ENCODE measurements at places on chromosomes 4 and X.

- no peak for DNase-seq
These were observed 48.5 kb downstream of the MRPL1 start for GRCh38 chr4:77911091-77911490.

GRCh38 chr4:106194801-106195200 is 121.2 kb downstream of the TBCK start:
- DNase-seq, result no peak

DNA sequence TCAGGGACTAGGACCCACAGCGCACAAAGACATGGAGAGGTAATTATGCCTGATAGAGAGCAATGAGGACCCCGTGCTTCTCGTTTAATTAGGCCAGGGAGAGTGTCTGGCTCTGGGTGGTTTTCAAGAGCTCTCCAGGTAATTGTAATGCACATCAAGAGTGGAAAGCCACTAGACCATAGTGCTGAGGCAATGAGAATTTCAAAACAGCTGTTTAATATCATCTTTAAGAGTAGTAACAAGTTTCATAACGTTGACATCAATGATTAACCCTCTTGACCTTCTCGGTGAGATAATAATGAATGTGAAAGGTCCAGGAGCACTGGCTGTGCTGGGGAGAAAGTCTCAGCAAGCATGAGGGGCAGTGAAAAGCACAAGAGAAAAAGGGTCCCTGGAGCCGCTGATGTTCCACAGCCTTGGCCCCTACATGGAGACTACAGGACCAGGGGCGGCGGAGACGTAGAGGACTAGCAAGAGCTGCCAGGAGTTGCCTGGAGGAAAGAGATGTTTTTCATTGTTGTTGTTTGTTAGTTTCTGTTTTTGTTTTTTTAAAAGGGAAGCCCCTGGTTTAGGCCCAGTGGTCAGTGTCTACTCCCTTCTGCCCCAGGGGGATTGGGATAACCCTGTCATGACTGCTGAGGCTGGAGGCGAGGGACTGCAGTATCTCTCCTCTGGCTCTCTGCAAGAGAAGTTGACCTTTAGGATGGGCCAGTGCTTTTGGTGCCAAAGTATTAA is 14.8 kb upstream of the CXCR3 start:
- no peak for DNase-seq

DNA sequence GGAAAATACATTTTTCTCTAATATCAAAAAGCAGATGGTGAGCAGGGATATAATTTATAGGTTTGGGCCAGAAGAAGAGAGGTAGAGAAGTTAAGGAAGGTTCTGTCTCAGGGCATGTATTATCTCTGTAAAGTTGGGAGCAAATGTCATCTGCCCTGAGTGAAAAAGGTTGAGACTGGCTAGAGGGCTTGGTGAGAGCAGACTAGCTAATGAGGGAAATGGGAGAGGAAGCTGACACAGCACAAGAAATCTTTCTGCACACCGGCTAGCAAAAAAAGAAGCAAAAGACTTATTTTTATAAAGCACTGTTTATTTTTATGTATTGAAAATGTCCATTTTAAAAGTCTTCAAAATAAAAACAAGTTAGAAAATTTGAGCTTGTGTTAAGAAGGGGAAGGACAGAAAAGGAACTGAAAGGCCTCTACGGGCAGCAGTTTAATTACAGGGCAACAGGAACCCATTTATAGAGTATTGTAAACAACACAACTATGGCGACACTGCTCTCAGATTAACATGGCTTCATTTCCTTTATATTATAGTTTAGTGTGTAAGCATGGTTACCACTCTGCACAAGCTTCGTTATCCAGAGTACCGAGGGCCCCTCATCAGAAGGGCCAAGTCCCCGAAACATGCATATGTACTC is 17.4 kb downstream of the CD40LG start:
- DNase-seq, result no peak

DNA sequence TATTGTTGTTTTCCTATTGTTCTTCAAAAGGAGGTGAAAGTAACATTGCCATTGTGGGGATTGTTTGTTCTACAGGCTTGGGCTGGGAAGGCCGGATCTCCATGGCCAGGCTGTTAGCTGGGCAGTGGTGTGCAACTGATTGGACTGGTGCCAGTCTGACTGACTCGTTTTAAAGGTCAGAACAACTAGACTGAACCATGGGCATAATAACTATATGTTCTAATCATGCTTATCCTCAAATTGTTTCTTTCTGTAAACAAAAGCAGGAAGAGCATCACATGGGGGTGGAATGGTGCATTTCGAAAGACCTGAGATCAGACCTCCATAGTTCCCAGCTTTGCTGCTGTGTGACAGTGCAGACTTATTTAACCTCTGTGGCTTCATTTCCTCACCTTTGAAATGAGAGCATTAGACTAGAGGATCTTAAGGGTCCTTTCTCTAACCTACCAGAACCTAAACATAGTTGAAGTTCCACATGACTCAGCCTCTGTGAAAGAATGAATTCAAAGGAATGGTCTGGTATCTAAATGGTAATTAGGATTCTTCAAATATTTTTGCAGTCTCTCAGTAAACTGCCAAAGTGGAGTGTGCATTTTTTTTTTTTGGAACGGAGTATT is 66.7 kb upstream of the PGRMC2 start:
- no peak for DNase-seq

- no peak for DNase-seq
These were observed 1976.2 kb upstream of the IGFBP7 start for GRCh38 chr4:59086410-59086809.

DNA sequence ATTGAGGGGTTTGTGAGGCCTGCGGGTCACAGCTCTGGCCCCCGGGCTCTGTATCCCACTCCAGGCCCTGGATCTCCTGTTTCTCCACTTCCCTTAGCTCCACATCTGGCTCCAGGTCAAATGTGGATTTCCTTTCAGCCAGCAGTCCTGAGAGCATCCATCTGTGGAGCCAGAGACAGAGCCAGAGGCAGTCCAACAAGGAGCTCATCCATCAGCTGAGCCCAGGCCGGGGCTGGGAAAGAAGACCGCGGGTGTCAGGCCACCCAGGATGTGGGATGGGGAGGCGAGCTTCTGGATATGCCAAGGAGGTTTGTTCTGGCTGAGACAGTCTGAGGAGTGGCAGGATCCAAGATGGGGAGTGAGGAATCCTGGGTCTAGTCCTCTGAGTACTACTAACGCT is 91.7 kb downstream of the EFNB1 start:
- no peak for DNase-seq

GRCh38 chr4:111449657-111450056 is 695.6 kb upstream of the FAM241A start:
- DNase-seq, result no peak

DNA sequence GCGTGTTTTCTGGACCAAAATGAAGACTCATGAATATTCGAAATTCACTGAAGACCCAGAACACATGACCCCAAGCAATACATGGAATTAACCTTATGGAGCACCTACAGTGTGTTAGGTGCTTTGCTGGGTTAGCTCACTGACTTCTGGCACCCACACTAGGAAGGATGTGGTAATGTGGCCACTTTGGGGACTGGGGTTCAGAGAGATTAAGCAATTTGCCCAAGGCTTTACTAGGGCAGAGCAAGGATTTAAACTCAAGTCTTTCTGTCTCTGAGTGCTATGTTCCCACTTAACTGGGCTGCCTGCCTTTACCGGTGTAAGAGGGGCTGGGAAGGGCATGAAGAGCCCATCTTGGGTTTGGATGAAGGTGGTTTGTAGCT is 162.0 kb upstream of the ATP6AP2 start:
- no peak for DNase-seq

GRCh38 chr4:119733431-119733830 is 104.8 kb upstream of the PDE5A start:
- DNase-seq, result no peak

GRCh38 chrX:117376460-117376859 is 740.1 kb downstream of the KLHL13 start:
- DNase-seq, result no peak

- no peak for DNase-seq
These were observed at the start of gene ADGRG2 for GRCh38 chrX:19121898-19122640. ADGRG2 (minus strand) TSS chrX:19122468; CDS start chrX:19068834, 53,634 bp downstream.

GRCh38 chr4:5773271-5773555 is 62.2 kb downstream of the EVC start:
- DNase-seq, result no peak

GRCh38 chrX:123464709-123465108 is 268.1 kb downstream of the THOC2 start:
- DNase-seq, result no peak

DNA sequence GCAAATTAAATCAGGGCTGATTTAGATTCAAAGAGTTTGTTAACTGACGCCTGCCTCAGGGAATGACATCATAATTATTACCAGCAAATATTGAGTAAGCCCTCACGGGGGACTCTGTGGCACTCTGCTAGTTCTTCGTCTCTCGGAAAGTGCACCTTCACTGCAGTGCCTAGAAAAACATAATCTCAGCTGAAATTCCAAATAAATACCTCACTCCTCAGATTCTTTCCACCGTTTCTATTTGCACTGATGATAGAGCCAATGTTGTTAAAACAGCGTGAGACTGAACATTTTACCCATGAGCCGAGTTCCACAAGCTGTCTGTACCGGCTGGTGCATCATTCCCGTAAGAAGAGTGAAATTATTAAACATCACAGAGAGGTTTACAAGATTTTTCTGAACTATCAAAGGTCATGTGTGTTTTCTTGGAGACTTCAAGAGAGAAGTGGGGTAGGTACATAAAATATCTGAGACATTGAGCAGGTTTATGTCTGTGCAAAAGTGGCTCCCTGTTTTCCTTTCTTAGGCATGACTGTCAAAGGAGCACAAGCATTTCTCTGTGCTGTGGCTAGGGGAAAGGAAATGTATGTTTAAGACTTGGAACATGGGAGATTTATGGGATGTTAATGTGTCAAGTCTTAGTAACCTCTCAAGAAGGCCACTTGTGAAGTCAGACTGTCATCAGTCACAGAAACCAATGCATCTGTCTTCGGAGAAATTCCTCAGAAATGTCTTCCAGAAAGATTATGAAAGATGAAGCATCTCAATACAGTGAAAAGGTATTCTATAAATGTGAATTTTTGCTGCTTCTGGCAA is 119.6 kb downstream of the CBLL2 start:
- no peak for DNase-seq

DNA sequence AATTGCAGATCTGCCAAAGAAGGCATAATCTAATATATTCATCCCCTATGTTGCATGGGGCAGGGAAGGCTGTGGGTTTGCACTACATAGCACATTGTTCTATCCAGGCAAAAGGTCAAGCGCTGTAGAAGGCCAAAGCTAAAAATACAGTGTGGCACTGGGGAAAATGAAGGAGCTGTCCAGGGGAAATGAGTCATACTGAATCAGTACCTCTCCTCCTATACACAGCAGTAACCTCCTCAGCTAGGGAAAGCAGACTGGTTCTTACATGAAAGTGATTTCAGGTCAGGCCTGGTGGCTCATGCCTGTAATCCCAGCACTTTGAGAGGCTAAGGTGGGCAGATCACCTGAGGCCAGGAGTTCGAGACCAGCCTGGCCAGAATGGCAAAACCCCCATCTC is 31.0 kb upstream of the SLC25A4 start:
- DNase-seq, result no peak

DNA sequence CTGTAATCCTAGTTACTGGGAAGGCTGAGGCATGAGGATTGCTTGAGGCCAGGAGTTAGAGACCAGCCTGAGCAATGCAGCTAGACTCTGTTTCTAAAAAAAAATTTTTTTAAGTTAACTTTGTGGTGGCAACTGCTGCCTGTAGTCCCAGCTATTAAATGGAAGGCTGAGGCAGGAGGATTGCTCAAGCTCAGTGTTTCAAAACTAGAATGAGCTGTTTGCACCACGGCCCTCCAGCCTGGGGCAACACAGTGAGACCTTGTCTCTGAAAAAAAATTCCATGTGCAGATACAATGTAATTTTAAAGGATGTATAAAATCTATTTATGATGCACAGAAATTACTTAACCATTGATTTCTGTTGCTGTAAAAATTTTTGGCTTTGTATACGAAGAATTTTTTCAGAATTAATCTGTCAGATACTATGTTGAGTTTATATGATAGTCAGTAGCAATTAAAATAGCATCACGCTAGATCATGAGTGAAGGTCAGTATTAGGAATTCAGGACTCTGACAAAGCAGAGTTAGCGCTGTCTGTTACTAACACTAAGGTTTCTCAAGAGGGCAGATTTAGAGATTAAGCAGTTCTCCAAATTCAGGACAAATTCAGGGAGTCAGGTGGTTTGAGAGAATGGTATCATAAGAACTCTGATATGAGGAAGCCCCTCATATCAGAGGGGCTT is 8.3 kb upstream of the AGA start:
- DNase-seq, result no peak

GRCh38 chr4:176883681-176884418 is 91.1 kb upstream of the VEGFC start:
- no peak for DNase-seq

DNA sequence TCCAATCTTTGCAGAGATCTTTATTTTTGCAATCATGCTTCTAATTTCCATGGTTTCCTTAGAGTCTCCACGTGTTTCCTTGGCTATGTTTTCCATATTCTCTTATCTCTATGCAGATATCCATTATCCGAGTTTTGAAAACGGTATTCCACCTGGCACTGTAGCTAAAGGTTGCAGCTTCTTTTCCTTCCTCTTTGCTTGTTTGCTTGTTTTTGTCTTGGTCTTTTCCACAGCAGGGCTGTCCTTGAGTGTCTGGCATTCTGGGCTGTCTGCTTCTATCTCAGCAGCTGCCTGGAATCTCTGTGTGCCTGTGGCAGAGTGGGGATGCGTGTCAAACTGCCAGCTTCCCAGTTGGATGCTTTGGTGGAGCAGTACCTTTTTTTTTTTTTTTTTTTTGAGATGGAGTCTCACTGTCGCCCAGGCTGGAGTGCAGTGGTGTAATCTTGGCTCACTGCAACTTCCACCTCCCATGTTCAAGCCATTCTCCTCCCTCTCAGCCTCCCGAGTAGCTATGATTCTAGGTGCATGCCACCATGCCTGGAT is 46.9 kb downstream of the WFS1 start:
- no peak for DNase-seq

GRCh38 chrX:23398570-23398969 is 63.9 kb downstream of the PTCHD1 start:
- no peak for DNase-seq

DNA sequence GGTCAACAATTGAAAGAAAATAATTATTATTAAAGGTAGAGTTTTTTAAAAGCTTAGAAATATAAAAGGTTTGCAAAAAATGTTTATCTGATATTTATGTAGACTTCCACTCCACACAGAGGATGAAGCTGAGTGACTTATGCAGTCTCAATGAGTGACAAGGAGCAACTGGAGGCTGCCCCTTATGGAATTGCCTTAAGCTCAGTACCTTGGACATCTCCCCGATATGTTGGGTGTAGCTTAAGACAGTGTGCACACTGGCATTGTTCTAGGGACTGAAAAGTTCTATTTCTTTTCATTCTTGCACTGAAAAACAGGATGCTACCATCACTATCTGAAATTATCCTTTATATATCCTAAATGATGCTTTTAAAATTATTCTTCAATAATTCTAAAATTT is 292.1 kb downstream of the PRDM5 start:
- no peak for DNase-seq

GRCh38 chrX:70032792-70033191 is 16.9 kb downstream of the AWAT2 start:
- no peak for DNase-seq

GRCh38 chrX:63764946-63765345 is 20.1 kb downstream of the ARHGEF9 start:
- DNase-seq, result no peak

- DNase-seq, result no peak
These were observed 318.6 kb downstream of the OPHN1 start for GRCh38 chrX:68114573-68115129.

GRCh38 chrX:150478496-150479492 is 89.6 kb upstream of the MTM1 start:
- DNase-seq, result no peak

- DNase-seq, result no peak
These were observed 40.6 kb upstream of the SORCS2 start for GRCh38 chr4:7151668-7152227.

GRCh38 chr4:145565328-145565727 is 53.9 kb upstream of the MMAA start:
- no peak for DNase-seq

Measured in activated naive CD4-positive, alpha-beta T cell (primary cell).